Activated CD8-positive, alpha-beta memory T cell treated with anti-CD3 and anti-CD28 coated beads for 1 hour (primary cell): ENCODE measurements at places on chromosomes 7 and 10.

- DNase-seq = no peak
Observed at GRCh38 chr10:73247509-73248258, 629 bp upstream of the DNAJC9 start.

GRCh38 chr7:85974176-85974575 is 669.5 kb upstream of the GRM3 start:
- DNase-seq = no peak

GRCh38 chr10:72875250-72876055 is 18.1 kb upstream of the OIT3 start:
- no peak for DNase-seq

DNA sequence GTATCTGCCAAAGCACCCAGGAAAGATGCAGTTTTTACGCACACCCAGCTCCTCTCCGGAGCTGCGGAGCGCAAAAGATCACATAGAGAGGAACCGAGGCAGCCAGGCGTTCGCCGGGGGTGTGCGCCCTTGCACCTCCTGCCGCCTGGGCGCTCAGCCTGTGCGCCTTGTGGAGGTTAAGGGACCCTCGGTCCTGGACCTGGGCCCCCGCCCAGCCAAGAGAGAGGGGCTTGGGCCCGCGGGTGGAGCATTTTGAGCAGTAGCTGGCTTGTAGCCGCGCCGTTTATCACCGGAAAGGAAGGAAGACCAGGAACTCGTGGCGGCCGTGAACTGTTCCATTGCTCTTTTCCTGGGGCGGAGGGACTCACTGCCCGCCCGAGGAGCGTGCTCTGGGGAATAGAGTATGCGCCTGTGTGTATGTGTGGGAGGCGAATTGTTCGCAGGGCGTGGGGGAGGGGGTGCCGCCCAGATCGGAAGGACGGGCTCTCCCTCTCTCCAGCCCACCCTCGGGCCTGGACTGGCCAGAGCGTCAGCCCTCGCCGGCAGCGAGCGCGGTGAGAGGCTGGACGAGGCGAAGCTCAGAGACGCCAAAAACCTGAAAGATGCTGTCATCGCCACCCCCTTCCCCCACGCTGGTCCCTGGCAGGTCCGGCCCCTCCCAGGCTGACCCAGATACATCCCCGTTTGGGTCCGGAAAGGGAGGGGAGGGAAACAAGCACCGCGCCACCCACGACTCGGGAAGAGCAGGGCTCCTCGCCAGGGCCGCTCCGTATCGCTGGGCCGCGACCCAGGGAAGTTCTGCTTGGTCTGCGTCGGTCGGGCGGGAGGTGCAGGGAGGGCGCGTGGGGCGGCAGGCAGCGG is 1.2 kb upstream of the WNT2 start:
- no peak for DNase-seq

DNA sequence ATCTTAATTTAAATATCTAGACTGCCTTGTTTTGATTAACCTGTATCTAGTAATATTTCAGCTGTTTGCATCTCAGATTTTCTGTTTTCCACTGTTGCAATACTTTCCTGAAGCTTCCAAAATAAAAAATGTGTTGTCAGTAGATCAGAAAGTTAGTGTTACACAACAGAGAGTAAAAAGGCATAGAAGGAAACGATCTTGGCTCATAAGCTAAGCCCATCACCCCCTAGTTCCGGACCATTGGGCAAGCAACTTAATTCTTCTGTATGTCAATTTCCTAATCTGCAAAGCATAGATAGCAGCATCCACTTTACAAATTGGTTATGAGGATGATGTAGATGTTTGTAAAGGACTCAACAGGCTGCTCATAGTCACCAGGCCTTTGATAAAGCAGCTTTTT is 4.4 kb downstream of the PON3 start:
- DNase-seq = no peak

GRCh38 chr10:66782776-66783175 is 143.1 kb upstream of the LRRTM3 start:
- no peak for DNase-seq

GRCh38 chr10:6579904-6580278 is at the start of gene PRKCQ:
Gene PRKCQ (minus strand): TSS chr10:6580276. CDS start chr10:6515135, 65,141 bp downstream.
- DNase-seq = no peak

GRCh38 chr7:18045171-18045570 is 17.5 kb upstream of the PRPS1L1 start:
- DNase-seq = no peak

DNA sequence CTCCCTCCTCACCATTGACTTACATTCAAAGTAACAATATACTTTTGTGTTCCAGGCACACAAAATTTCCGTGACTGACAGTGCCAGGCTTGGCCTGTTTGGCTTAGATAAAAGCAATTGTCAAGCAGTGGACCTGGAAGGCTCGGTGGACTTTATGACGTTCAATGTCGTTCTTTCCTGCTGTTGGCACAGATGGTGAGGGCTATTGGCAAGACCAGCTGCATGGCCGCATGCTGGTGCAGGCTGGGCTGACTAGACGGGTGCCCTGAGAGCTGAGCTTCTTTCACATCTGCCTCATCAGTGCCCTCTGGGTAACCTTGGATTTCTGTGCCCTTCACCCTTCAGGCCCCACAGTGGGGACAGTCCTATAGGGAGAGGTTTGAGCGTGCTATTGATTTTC is 45.2 kb downstream of the WIPF3 start:
- DNase-seq = no peak

- no peak for DNase-seq
Observed at GRCh38 chr7:831596-832166, 595 bp upstream of the SUN1 start.

DNA sequence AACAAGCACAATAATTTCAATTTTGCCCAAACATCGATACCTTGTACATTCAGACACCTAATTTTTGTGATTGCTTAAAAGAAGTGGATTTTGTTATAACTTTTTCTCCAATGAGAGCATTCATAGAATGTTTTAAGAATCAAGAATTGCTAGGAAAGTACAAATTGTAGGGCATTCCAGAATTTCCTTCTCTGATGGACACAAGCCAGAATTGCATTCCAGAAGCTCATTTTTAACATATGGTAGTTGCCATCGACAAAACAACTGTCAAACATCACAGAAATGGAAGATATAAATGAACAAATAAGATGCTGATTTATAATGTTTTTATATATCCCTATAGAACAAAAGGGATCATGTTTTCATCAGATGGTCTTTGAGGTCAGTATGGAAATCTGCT is 258.4 kb upstream of the NPVF start:
- no peak for DNase-seq

GRCh38 chr10:13844651-13845050 is 257.9 kb downstream of the PRPF18 start:
- DNase-seq = no peak

DNA sequence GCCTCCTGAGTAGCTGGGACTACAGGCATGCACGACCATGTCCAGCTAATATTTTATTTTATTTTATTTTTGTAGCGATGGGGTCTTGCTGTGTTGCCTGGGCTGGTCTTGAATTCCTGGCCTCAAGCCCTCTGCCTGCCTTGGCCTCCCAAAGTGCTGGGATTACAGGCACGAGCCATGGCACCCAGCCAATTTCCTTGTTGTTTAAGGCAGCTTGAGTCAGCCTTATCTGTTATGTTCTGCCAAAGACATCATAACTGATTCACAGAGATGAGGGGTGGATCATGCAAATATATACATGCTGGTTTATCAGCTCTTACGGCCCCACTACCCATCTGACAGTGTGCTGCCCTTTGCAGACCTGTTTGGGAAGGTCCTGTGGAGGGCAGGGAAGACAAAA is 826.7 kb downstream of the TYW1 start:
- DNase-seq = no peak

DNA sequence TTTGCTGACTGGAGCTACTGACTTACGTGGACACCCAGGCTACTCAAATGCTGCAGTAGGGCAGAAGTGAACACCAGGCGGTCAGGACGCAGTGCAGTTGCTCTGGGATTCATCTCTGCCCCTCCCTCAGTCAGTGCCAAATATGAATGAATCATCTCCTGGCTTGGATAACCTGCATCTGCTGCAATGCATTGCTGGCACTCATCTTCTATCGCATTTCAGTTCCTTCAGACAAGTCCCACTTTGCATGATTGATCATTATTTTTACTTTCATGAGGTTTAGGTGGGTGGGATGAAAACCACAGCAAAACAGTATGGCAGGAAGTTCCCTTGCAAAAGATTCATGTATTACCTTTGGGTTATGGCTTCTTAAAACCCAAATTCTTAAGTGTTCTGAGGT is 224.6 kb upstream of the NRP1 start:
- no peak for DNase-seq
